HT1080 (cell line): ENCODE measurements at places on chromosomes 13 and 19. TPM values are rescaled to one million over a fixed set of nuclear protein-coding genes. Genes with fewer than 3 reads are reported as not detected.

The ACP7 gene
- total RNA-seq = 4.0 and 6.4 TPM in 2 replicates

The LRCH1 gene
- total RNA-seq = 6.4 and 6.6 TPM in 2 replicates

The NRTN gene
- 0.53 TPM in 1 of 2 replicates, not detected in the other for total RNA-seq

The ZNF835 gene
- 0.05 and 0.30 TPM in 2 replicates for total RNA-seq

The ZNF492 gene
- total RNA-seq = not detected in 2 replicates
